Fibroblast of skin of right biceps (primary cell): ENCODE measurements at places on chromosomes 16 and 17.

DNA sequence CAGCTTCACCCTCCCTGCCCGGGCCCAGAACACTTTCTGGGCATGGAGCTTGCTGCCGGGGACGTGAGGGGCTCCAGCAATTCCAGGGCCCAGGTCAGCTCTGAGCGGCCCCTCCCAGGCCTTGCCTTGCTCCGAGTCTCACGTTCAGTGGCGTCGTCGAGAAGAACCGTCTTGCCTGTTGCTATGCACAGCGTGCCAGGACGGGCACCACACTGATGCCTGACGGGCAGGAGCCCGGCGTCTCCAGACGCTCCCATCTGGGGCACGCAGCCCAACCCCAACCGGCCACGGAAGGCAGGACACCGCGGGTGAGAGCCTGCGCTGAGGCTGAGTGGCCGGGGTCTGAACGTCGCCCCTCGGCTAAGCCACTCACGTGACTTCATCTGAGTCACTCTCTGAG lies 27.1 kb downstream of the TIMM22 start:
- DNase-seq, result no peak

GRCh38 chr17:35244341-35245195 lies 1.7 kb downstream of the SLFN5 start:
- DNase-seq, result peak; percentile 96

- DNase-seq, result peak; percentile 96
Observed at GRCh38 chr17:1422885-1423284, 22.9 kb upstream of the YWHAE start.

GRCh38 chr17:2025220-2025621 lies at the start of gene RTN4RL1:
TSS of gene RTN4RL1 (minus strand) at chr17:2025334. CDS start at chr17:2024865, 469 bp downstream.
- peak; percentile 69 for DNase-seq

GRCh38 chr16:67006930-67007658 lies 18.7 kb downstream of the CES4A start:
- DNase-seq, result peak; percentile 47

DNA sequence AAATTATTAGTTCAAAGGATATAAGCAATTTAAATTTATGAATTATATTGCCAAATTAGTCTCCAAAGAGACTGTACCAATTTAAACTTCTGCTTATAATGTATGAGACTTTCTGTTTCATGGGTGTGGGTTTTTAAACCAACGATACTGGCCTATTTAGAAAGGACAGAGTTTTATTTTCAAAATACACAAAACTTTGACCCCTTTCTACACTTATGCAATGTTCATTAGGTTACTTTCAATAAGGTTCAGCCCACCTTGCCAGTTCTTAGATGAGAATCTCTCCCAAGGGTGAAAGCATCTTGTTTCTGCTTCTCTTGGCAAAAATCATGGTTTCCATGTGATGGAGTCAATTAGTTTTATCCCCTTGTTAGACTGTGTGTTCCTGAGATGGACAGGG lies 84.7 kb downstream of the MYO1D start:
- DNase-seq, result no peak

DNA sequence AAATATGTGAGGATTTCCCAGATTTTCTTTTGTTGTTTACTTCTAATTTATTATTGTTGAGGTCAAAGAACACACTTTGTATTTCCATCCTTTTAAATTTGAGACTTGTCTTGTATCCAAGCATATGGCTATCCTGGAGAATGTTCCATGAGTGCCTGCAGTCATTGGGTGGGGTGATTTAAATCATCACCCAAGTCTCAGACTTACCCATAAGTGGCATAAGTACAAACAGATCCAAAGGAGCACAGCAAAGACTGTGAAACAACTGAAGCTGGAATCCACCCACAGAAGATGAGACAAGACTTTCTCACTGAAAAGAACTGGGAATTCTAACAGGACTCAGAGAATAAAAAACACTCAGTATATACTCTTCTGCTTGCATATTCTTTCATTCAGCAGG lies 239.9 kb downstream of the CEP112 start:
- no peak for DNase-seq

DNA sequence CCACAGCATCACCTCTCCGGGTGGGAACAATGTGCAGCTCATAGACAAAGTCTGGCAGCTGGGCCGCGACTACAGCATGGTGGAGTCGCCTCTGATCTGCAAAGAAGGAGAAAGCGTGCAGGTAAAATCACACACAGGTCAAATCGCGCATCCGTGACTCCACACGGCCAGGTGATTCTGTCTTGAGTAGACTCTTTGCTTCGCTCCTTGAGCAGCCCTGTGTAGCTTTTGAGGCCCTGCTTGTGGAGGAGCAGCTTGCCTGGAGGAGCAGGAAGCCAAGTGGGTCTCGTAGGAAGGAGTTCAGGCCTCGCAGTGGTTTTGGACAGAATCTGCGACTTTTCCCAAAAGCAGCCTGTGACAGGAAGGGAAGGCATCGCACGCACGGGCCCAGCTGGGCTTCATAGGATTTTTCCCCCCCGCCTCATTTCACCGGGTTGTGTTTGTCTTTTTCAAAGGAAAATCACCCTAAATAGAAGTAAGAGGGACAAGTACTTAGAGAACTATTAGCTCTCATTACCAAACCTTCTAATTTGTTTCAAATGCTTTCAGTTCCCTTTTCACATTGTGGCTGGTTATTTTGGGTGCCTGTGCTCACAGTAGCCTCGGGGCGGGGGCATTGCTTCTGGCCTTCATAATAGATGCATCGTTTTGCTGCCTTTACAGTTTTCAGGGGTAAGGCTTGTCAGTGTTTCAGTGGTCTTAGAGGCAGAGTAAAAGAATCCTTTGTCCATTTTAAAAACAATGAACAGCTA lies 71.5 kb downstream of the SEC14L1 start:
- DNase-seq, result no peak

DNA sequence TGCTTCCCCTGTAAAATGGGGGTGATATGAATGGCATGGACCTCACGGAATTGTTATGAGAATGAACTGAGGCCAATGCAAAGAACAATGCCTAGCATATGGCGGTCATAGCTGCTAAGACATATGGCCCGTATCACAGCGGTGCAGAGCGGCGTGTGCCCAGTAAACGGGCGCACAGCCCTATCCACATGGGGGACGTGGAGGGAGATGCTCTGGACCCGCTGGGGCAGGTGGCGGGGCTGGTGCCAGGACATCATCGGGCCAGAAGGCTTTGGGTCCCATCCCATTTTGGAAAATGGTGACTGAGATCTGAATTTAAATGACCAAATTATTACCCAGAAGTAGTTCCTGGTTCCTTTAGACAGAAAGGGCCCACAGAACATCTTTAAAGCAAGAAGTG lies 18.5 kb upstream of the CPSF4L start:
- no peak for DNase-seq

DNA sequence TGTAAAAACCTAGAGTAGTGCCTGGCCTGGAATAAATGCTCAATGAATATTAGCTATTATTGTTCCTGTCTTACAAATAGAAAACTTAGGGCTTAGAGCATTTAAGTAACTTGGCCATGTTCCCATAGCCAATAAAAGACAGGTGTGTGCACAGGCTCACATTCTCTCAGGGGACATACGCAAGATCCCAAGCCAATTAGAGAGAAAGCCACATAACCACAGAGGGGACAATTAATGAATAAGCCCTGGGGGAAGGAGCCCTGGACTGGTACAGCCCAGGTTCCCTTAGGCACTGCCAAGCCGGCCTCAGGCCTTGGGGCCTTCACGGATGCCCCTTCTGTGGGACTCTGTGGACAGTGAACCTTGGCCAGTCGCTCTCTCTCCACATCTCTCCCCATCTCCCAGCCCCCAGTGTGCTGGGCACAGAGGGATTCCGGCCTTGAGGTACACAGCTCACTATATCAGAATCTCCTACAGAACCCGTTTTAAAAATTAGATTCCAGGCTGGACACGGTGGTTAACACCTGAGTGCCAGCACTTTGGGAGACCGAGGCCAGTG lies 27.3 kb upstream of the ABCC12 start:
- DNase-seq, result no peak

DNA sequence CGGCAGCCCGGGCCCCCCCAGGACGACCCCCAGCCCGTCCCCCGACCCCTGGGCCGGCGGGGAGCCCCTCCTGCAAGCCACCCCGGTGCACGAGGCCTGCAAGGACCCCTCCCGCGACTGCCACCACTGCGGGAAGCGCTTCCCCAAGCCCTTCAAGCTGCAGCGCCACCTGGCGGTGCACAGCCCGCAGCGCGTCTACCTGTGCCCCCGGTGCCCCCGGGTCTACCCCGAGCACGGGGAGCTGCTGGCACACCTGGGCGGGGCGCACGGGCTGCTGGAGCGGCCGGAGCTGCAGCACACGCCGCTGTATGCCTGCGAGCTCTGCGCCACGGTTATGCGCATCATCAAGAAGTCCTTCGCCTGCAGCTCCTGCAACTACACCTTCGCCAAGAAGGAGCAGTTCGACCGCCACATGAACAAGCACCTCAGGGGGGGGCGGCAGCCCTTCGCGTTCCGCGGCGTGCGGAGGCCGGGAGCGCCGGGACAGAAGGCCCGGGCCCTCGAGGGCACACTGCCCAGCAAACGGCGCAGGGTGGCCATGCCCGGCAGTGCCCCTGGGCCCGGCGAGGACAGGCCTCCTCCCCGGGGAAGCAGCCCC lies 15.6 kb upstream of the ZFPM1 start:
- peak; percentile 43 for DNase-seq

- DNase-seq, result peak; percentile 13
Observed at GRCh38 chr16:70402916-70403659, 35.8 kb downstream of the ST3GAL2 start.

- no peak for DNase-seq
Observed at GRCh38 chr16:12614662-12615278, 188.9 kb downstream of the CPPED1 start.

DNA sequence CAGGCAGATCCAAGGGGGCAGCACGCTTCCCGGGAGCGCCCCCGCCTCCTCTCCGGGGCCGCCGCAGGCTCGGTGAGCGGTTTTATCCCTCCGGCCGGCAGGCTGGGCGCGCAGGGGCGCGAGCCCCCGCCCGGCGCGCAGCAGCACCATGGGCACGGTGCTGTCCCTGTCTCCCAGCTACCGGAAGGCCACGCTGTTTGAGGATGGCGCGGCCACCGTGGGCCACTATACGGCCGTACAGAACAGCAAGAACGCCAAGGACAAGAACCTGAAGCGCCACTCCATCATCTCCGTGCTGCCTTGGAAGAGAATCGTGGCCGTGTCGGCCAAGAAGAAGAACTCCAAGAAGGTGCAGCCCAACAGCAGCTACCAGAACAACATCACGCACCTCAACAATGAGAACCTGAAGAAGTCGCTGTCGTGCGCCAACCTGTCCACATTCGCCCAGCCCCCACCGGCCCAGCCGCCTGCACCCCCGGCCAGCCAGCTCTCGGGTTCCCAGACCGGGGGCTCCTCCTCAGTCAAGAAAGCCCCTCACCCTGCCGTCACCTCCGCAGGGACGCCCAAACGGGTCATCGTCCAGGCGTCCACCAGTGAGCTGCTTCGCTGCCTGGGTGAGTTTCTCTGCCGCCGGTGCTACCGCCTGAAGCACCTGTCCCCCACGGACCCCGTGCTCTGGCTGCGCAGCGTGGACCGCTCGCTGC lies 832 bp downstream of the CDK5R1 start:
- peak; percentile 31 for DNase-seq

DNA sequence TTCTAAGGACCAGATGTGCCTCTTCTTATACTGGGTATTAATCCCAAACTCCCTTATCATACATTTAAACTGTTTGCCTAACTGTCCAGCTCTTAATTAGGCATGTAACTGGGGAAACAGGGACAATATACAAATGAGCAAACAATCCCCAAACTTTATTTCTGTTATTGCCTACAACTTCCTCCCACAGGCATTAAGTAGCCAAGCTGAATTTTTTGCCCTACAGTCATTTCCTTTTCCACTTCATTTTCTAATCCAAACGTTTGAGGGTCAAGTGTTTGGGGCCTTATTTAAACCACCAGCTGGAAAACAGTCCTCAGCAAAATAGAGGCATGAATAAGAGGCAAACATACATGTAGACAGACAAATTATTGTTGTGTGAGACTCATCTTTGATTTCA lies 77.4 kb upstream of the CCL2 start:
- DNase-seq, result peak; percentile 67

DNA sequence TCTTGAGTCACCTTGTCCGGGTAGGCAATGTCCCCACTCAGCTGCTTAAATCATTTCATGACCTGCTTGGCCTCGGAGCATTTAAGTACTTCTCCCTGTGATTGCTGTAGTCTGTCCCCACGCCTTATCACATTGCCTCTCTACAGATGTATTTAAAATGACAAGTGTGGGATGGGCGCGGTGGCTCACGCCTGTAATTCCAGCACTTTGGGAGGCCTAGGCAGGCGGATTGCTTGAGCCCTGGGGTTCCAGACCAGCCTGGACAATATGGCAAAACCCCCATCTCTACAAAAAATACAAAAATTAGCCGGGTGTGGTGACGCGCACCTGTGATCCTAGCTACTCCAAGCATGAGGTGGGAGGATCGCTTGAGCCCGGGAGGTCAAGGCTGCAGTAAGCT lies 1.3 kb upstream of the GJC1 start:
- no peak for DNase-seq

- DNase-seq, result no peak
Observed at GRCh38 chr16:8894736-8895334, 12.7 kb downstream of the LITAFD start.

DNA sequence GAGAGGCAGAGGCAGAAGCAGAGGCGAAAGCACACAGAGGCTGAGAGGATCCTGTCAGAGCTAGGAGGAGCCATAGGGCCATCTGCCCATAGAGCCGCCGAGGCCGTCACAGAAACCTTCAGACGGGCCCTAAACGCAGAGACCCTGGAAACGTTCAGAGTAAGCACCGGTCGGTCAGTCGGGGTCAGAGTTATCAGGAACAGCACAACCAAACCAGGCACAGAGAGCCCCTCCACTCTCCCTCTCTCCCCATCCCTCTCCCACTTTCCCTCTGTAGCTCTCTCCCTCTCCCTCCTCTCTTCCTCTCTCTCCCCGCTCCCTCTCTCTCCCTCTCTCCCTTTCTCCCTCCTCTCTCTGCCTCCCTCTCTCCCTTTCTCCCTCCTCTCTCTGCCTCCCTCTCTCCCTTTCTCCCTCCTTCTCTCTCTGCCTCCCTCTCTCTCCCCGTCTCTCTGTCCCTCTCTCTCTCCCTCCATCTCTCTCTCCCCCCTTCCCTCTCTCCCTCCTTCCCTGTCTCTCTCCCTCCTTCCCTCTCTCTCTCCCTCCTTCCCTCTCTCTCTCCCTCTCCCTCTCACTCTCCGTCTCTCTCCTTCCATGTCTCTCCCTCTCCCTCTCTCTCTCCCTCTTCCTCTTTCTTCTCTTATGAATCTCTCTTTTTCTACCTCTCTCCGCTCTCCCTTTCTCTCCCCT lies 138.9 kb downstream of the C16orf95 start:
- DNase-seq, result peak; percentile 42
